HepG2 (cell line): ENCODE measurements at places on chromosomes 1 and 21.
A peak's percentile ranks its signal among the peaks of the same experiment; 100 is the strongest.

GRCh38 chr1:236773919-236774318 is 21.2 kb upstream of the MTR start:
- DNase-seq = no peak

DNA sequence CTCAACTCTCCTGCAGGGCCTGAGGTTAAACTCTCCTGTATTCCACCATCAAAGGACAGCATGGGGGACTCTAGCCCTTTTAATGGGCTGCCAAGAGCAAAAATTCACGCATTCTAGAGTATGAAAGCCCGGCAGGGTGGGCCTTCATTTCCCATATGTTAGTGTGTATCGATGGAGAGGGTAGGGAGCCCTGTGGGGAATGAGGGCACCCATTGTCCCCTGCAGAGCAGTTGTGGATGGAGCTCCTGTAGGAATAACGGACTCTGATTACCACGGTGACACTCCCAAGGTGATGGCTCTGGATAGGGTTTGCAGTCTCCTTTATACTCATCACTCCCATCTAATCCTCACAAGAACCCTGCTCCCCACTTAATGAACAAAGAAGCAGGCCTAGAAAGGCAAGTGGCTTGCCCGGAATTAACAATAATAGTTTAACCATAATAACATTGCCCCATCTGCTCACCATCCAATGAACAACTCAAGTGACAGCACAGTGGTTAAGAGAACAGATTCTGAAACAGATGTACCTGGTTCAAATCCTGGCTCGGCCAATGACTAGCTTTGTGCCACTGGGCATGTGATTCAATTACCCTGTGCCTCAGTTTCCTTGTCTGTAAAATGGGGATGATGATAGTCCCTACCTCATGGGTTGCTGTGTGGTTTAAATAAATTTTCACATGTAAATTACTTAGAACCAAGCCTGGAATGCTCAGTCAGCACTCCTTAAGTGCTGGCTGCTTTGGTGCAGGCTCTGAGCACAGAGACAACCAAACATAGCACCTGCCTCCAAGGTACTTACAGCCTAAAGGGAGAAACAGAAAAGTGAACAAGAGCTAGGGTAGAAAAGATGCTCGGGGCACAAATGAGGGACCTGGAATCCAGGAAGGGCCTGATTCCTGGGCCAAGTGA is 29.0 kb downstream of the HIVEP3 start:
- DNase-seq = no peak

- DNase-seq = peak; percentile 47
Observed at GRCh38 chr1:10514490-10515235, 39.9 kb downstream of the PEX14 start.

GRCh38 chr1:104125266-104125665 is 375.6 kb downstream of the AMY1C start:
- no peak for DNase-seq

- DNase-seq = no peak
Observed at GRCh38 chr1:51328279-51328678, 2.1 kb downstream of the TTC39A start.

DNA sequence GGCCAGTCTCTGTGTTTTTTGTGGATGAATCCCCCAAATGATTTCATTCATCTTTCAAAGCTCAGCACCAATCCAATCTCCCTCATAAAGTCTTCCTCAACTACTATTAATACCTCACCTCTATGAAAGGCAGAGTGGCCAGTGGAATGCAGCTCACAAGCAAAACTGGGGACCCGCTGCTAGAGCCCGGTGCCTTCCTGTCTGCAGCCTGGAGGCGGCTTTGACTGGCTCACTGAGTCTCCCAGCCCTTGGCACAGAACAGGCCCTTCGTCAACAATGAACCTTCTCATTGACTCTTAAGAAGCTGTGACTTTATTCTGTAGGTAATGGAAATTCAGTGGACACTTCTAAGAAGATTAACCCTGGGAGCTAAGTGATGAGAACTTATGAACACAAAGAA is 86.8 kb upstream of the RAB4A start:
- DNase-seq = no peak

DNA sequence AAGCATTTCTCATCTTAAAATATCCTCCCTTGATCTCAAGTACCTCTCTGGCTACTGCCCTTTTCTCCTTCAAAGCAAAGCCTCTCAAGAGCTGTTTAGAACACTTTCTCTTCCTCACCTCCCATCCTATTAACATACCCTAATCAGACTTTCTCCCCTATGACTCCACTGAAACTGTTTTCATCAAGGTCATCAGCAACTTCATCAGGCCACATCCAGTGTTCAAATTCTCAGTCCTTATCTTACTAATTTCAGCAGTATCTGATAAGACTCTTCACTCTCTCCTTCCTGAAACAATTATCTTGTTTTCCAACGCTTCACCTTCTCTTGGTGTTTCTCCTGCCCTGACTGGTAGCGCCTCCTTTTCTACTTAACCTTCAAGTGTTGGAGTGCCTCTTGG is 1.5 kb upstream of the RAP1A start:
- DNase-seq = no peak

- no peak for DNase-seq
Observed at GRCh38 chr1:29970747-29971325, 734.5 kb downstream of the PTPRU start.

DNA sequence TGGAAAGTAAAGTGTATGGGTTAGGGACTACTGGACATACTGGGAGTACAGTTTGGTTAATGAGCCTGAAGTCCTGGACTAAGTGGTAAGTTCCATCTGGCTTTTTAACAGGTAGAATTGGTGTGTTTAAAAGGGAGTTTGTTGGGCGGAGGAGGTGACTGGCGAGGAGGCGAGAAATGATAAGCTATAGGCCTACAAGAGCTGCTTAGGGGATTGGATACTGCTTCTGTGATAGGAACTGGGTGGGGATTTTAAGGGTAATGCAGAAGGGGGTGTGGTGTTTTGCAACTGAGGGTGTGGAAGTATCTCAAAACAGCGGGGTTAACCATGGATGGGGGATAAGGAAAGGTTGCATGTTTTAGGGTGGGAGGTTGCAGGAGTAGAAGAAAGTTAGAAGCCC is 3.5 kb downstream of the ERVH48-1 start:
- no peak for DNase-seq

- DNase-seq = no peak
Observed at GRCh38 chr1:232899268-232899667, 51.1 kb upstream of the NTPCR start.

- DNase-seq = peak; percentile 57
Observed at GRCh38 chr1:115717541-115717940, 51.0 kb downstream of the CASQ2 start.

GRCh38 chr1:46183079-46183847 is 7.0 kb upstream of the P3R3URF start:
- peak; percentile 85 for DNase-seq

DNA sequence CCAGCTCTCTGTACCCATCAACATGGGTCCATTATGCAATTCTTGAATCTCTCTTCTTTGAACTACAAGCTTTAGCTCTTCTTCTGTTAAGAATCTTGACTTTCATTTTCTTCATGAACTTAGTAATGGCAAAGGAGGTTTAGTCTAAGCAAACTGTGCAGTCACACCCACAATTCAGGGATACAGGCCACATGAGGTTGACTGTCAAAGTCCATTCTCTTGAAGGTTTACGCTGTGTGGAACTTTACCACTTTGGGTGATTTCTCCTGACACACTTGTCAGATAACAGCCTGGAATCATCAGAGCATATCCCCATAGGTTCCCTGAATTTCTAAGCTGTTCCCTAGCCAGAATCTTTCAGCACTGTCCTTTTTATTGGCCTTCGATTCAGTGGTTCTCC is 48.0 kb upstream of the NHLH2 start:
- no peak for DNase-seq

DNA sequence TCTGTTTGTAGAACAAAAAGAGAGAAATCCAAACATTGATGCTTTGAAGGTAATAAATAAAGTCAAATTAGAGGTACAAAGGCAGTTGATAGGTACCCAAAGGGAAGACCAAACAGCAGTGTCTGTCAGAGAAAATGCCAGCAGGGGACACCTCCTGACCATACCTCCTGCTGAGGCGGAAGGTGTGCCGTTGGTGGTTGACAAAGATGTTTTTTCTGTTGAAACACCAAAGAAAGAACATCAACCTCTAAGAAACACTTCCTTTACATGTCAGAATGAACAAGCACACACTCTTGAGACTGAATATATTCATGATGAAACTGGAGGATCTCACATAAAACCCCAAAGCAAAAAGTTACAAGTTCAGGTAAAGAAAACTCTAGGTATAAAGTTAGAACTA is 128.3 kb downstream of the MACF1 start:
- no peak for DNase-seq

GRCh38 chr21:34801519-34802132 is 132.8 kb downstream of the CLIC6 start:
- DNase-seq = no peak

DNA sequence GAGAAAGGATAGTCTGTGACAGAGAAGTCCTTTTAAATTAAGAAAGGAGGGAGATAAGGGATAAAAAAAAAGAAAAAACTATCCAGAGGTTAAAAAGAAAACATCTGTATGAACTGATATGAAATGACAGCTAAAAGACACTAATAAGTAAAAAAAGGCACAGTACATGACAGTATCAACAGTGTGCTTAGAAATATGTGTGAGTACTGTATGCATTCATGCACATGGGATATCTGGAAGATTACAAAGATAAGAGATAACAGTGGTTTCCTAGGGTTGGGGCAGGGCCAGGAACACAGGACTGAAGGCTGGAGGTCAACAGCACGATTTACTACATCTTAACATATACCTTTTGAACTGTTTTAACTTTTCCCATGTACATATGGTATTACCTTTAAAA is 13.3 kb downstream of the PTP4A2 start:
- no peak for DNase-seq

DNA sequence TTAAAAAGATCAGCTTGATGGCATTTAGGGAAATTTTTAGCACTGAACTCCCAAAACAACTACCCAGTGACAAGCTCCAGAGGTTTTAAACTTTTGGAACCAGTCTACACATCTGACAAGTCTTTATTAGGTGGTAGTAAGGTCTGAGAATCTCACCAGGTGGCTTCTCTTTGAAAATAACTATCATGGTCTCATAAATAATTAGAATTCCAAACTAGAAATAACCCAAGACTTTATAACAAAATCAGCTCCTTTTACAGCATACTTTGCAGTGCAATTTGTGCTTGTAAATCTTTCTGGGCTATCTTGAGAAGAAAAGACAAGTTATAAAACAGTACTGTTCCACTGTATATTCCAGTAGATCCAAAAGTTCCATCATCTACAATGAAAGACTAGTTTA is 108.7 kb downstream of the LTN1 start:
- no peak for DNase-seq

- no peak for DNase-seq
Observed at GRCh38 chr1:29646161-29646775, 409.9 kb downstream of the PTPRU start.

DNA sequence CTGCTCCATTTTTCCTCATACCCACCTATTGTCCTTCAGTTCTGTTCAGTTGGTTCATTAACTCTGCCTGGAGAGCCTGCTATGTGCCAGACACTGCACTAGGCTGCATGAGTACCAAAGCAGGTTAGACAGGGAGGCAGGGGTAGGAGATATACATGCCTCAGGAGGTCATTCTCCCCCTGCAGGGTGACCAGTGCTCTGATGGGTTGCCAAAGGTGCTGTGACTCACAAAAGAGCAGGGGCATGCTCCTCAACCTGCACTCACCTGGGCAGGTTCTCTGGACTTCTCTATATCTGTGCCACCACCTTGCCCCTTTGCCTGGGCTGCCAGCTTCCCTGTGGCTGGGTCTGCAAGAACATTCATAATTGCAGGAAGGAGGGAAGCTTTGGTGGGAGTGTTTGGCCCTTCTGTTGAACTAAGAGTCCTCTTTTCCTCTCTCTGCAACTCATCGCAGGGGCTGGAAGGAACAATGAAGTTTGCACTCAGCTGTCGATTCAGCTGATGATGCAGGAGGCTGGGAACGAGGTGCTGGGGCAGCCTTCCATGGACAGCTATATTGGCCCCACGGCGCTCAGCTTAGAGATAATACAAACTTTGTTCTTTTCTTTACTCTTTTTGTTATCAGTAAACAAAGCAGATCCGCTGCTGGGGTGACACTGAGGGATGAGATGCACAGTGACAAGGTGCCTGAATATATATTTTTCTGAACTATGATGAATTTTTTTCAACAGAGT is 356.4 kb upstream of the PLXNA2 start:
- DNase-seq = no peak

DNA sequence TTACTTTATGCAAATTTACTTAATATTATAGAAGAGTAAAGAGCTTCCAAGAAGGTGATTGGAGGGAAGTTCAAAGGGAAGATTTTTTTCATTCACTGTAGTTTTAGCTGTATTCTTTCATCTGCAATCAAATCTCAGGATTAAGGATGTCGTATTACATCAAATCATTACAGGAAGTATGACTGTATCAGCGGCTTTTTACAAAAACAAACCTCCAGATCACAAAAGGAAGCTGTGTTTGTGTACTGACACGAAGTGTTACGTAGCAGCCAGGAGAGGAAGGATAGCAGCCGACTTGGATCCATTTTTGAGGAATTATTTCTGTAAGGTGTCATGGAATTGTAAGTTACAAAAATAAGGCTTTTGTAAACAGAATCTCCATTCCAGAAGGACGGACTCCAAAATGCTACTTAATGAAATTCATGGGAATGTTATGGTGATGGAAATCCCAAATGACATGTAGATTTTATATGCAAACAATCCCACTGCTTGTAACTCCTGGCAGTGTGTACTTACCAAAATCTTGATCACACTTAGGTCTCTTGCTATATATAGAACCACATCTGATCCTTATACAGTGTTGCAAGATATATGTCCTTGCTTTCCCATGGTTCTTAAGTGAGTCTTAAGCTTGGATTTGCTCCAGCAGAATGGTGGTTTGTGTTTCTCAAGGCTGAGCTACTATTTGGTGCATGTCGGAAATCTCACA is 49.8 kb downstream of the KCNJ15 start:
- no peak for DNase-seq

DNA sequence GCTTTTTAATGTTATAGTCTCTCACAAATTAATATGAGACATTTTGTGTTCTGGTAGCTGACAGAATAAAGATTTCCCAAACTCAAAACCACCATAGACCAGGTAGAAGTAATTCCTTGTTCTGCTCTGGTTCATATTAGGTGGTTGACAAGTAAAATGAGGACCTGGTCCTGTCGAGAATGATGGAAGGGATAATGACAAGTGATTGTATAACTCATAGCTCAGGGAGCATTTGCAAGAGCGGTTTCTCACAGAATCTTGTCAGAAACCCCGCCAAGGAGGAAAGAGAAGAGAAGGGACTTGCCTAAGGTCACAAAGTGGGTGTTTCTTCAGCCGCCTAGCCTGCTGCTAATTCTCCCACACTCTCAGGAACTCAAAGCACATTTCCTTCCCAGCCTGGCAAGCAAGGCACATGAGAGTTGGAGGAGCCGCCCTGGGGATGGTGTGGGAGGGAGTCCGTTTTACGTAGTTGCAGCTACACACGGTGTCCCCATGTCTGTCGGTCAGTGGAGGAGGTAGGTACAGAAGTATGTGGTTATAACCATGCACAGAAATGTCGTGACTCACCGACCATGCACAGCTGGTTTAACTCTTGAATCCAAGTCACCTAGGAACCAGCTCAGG is 46.5 kb downstream of the SAMD13 start:
- no peak for DNase-seq

- no peak for DNase-seq
Observed at GRCh38 chr21:34841154-34841553, 172.4 kb downstream of the CLIC6 start.

- no peak for DNase-seq
Observed at GRCh38 chr21:14313300-14313699, 69.6 kb downstream of the HSPA13 start.

- no peak for DNase-seq
Observed at GRCh38 chr1:101798417-101798816, 198.3 kb downstream of the OLFM3 start.
